ENCODE measurements at places on chromosomes 3 and 15. TPM values are rescaled to one million over a fixed set of nuclear protein-coding genes. Genes with fewer than 3 reads are reported as not detected.

Gene TTLL13
- total RNA-seq, result not detected

Gene SEMA5B
- not detected for total RNA-seq

Gene GOLGA8M
- not detected for total RNA-seq

Gene PLA2G4D
- total RNA-seq, result not detected

Gene CKMT1B
- 0.20 TPM for total RNA-seq

Gene THAP10
- 3.3 TPM for total RNA-seq

Gene NMD3
- total RNA-seq, result 74.2 TPM

Gene SNX33
- total RNA-seq, result 9.4 TPM

Gene ISLR
- total RNA-seq, result not detected

Gene MPI
- total RNA-seq, result 50.6 TPM

DNA sequence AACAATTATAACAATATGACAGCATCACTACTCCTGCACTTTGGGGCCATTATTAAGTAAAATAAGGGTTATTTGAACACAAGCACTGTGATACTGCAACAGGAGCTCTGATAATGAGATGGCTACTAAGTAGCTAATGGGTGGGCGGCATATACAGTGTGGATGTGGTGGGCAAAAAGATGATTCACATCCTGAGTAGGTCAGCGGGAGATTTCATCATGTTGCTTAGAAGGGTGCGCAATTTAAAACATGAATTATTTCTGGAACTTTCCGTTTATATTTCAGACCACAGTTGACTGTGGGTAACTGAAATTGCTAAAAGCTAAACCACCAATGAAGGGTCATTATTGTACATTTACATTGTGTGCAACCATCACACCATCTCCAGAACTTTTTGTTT is 42.3 kb downstream of the FBXO22 start:
- DNase-seq, result peak; percentile 52

DNA sequence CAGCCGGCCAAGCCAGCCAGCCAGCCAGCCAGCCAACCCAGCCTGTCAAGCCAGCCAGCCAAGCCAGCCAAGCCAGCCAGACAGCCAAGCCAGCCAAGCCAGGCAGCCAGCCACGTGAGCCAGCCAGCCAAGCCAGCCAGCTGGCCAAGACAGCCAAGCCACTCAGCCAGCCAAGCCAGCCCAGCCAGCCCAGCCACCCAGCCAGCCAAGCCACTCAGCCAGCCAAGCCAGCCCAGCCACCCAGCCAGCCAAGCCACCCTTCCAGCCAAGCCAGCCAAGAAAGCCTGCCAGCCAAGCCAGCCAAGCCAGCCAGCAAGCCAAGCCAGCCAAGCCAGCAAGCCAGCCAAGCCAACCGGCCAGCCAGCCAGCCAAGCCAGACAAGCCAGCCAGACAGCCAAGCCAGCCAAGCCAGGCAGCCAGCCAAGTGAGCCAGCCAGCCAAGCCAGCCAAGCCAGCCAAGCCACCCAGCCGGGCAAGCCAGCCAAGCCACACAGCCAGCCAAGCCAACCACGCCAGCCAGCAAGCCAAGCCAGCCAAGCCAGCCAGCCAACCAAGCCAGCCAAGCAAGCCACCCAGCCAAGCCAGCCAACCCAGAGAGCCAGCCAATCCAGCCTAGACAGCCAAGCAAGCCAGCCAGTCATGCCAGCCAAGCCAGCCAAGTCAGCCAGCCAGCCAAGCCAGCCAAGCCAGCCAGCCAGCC is 199.5 kb downstream of the GOLGA6L6 start:
- DNase-seq, result no peak

GRCh38 chr3:157129803-157130466 is 30.0 kb downstream of the CCNL1 start:
- peak; percentile 91 for DNase-seq

DNA sequence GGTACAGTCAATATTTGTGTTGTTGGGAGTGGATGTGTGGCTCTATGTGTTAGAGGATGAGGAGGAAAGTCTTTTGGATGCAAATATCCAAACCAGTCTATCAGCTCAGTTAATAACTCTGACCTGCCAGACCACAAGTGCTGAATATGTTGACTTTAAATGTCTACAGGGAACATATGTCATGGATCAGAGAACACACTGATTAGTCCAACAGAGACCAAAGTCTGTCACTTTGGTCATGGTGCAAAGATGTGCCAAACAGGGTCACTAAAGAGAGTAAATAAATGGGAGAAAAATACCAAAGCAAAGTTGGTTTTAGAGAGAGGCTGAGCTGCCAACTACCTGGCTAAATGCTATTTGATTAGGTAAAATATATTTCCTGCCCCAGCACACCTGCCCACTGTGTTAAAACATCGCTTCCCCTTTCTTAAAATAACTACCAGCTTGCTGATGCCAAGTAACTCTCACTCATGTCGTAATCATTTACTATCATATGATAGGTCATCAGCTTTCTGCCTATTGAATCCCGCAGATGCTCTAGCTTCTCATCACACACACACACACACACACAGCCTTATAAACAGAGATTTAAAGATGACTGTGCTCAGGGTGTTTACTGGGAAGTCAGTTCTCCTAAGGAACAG is 173.3 kb downstream of the PDZRN3 start:
- DNase-seq, result no peak

GRCh38 chr15:93247466-93248121 is 158.6 kb upstream of the RGMA start:
- no peak for DNase-seq

DNA sequence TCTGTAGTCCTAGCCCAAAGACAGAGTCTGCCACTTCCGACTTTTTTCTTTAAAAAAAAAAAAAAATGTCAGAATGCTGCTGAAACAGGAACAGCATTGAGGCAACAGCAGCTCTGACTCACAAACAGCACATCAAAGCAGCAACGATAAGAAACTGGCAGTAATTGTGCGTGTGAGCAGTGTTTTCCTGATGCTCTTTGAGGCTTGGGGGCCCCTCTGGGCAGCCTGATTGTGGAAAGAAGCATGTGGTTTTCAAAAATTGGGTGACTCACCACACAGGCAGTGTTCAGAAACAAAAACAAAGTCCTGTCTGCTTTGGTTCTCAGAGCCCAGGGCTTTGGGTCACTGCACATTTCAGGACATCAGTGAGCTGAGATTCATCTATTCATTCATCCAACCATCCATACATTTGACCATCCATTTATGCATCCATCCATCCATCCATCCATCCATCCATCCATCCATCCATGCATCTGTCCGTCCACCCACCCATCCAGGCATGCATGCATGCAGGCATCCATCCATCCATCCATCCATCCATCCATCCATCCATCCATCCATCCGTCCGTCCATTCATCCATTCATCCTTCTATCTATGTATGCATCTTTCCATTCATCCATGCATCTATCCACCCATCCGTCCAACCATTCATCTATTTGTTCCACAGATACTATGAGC is 308.4 kb downstream of the RPLP1 start:
- DNase-seq, result peak; percentile 98

- no peak for DNase-seq
Observed at GRCh38 chr15:93482731-93483130, 393.7 kb upstream of the RGMA start.

DNA sequence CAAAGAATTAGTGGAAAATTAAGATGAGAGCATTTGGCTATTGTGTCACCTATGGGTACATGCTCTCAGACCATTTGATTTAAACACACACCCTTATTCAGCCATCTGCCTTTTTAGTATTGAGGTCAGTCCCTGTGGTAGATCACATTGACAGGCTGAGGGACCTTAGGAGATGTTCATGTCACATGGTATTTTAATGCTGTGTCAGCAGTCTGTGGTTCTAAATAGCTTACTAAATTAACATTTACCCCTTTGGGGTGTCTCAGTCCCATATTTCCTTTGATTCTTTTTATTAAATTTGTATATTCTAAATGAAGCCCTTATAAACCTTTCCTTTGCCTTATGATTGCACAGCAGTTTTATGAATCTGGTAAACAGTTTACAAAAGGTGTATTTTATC is 2.3 kb downstream of the RBM5 start:
- DNase-seq, result no peak

DNA sequence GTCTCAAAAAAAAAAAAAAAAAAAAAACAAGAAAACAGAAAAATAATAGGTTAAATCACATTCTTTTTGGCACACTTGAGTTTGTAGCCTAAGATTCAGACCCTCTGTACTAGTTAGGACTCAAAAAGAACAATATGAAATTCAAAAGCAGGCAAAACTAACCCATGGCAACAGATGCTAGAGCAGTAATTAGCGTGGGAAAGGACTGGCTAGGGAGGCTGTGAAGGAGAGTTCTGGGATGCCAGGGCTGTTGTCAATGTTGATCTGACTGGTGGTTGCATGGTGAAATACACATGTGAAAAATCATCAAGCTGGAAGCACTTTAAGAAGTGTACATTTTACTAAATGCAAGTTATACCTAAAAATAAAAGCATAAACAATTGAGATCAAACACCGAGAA is 35.6 kb downstream of the KLHL6 start:
- DNase-seq, result no peak

GRCh38 chr3:143222981-143223380 is 103.4 kb downstream of the CHST2 start:
- no peak for DNase-seq

DNA sequence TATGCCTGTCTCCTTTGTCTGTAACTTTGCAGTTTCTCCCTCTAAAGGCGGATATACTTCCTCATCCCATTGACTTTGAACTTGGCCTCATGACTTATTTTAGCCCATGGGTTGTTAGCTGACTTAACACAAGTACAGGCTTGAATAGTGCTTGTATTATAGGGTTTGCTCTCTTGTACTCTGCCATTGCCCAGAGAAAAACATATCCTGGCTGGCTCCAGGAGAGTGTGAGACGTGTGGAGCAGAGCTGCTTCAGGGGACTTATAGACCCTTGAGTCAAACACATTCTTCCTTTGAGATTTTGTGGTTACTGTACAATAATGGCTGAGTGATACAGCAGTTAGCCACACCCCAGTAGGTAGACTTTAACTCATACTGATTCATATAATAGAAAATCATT is 124.0 kb downstream of the RAP2B start:
- DNase-seq, result peak; percentile 40

- DNase-seq, result peak; percentile 57
Observed at GRCh38 chr15:96274698-96275097, 55.8 kb upstream of the NR2F2 start.

- no peak for DNase-seq
Observed at GRCh38 chr3:187640569-187641059, 29.6 kb downstream of the SST start.

DNA sequence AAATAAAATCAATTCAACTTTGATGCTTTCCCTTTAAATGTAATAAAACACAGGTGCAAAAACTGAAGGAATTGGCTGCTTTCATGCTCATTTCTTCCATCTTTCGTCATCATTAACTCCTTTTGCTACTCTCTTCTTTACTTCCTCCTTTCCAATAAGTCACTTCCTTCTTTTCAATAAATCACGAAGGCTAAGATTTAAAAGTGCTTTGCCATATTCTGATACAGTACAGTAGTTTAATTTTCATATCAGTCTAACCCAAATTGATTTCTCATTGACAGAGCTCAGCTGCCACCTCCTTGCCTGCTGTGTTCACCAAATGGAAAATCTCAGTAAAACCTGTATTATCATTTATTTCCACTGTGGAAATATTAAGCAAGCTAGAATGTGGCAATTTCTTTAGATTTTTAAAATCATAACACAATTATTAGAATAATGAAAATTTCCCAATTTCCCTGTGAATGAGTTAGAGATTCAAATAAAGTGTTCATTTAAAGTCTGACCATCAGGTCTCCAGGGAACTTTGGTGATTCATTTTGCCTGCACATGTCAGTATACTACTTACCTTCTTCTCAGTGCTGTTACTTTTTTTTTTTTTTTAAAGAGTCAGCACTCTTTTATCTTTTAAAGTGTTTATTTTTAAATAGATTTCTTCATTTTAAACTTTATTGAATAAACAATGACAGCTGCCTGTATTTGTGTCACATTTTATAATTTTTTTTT is 41.6 kb downstream of the NANOGP8 start:
- no peak for DNase-seq

DNA sequence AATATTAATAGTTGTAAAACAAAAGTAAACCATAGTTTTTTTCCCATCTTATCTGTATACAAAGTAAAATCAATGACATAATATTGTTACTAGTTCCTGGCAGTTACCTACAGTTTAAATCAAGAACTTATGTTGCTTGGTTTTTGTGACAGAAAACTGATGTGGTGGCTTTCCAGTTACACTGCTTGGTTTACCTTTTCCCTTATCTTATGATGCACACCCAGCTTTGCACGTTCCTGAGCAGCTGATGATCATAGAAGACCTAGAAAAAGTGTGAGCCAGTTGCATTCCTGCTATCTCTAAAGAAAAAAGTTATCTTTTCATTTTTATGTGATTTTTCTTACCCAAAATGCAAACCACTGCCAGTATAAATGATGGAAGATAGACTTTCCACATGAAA is 36.4 kb upstream of the LAMP3 start:
- DNase-seq, result no peak

- no peak for DNase-seq
Observed at GRCh38 chr3:19911452-19911851, 22.6 kb downstream of the EFHB start.

DNA sequence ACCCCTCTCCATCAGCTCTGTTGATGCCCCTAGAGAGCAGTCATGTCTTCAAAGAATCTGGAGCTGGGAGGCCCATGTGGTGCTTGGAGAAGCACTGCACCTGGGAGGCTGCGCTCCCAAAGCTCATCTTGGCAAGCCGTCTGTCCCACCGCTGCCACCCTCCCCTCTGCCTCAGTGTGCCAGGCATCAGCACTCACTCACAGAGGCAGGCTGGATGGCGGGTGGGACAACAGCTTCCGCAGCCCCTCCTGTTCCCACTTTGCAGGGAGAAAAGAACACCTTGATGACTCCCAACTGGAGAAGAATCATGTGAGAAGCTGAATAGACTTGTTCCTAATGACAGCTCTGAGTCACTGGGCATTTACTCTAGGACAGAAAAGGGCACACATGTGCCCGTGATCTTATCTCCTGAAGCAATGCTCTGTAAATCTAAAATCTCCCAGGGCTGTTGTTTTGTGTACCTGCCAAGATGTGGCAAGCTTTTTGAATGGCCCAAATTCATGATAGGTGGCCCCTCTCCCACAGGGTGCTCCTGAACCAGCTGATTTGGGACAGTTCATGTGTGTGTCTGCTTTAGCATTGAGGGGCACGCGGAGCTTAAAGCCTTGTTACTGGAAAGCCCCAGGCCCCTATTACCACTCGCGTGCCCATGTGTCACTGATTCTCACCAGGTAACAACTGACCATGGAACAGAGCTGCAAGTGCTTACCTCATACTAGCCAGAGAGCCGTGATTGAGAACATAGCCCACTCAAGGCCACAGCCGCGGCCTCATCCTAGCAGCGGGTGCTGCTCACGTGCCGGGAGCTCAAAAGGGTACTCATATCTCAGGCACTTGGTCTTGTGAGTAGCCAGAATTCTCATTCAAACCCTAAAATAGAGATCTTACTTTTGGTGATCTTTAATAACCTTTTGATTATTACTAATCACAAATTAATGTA is 104.4 kb downstream of the DNAJB8 start:
- DNase-seq, result no peak
